ENCODE measurements at places on chromosomes 4 and X. TPM values are rescaled to one million over a fixed set of nuclear protein-coding genes. Genes with fewer than 3 reads are reported as not detected.

The GABRA4 gene
- total RNA-seq = not detected

The PDE6B gene
- 3.2 TPM for total RNA-seq

The PFKFB1 gene
- not detected for total RNA-seq

The OTUD6A gene
- total RNA-seq = not detected

The MSX1 gene
- total RNA-seq = 3.5 TPM

Measured in endothelial cell of coronary artery (primary cell).